Amniotic epithelial cell (primary cell): ENCODE measurements at places on chromosomes 1 and 21.
A peak's percentile ranks its signal among the peaks of the same experiment; 100 is the strongest.

- no peak for DNase-seq
These were observed 177.6 kb upstream of the HMCN1 start for GRCh38 chr1:185556561-185556960.

DNA sequence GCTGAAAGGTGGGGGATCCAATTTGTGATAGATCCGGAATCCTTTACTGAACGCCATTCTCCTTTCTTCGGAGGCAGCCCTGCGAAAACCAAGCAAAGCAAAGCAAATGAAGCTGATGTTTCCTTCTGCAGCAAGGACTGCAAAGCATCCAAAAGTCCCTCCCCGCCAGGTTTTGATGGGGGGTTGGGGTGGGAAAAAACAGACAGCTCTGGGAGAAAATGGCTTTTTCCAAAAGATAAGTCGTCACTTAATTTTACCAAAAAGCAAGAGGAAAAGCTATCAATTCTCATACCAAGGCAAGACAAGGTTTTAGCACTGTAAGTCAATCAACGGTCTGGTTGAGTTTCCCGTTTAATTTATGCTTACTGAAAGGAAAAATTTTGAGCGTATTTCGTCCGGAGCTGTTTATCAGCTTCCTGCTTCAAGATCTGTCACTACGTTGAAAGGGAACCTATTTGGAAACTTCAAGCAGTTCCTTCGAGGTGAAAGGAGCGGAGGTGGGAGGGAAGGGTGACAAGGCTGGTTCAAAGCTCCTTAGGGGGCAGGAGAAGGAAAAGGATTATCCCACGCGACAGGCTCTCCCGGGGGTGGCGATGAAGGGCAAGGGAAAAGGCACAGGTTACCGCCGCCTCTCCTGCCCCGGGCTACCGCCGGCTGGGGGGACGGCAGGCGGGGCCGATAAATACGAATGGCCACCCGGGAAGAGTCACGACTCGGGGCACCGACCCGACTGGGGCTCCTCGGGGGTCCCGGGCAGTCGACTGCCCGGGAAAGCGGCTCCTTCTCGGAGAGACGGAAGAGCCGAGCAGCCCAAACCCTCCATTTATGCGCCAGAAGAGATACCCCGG is 750 bp downstream of the SYNJ1 start:
- DNase-seq = peak; percentile 16

DNA sequence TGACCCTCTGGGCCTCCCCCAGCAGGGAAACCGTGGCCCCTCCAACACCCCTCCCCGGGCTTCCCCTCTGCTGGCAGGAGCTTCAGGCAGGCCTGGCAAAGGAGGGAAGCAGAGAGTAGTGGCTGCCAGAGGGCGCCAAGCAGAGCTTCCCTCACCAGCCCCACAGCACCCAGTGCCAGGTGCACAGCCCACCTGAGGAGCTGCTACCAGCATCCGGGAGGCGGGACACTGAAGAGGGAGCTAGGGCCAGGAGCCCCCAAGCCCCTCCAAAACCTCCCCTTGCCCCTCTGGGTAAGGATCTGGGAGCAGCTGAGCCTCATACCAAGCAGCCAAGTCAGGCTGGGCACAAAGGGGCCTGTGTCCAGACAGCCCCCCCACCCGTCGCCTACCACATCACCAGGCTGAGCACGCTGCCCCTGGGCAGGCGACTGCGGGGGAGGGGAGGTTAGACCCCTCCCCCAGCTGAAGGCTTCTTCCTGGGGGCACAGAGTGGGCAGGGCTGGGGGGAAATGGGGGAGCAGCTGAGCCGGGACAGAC is 19.6 kb downstream of the CCDC24 start:
- DNase-seq = no peak

- peak; percentile 14 for DNase-seq
These were observed 47.1 kb upstream of the DYNLT5 start for GRCh38 chr1:66705110-66705509.

DNA sequence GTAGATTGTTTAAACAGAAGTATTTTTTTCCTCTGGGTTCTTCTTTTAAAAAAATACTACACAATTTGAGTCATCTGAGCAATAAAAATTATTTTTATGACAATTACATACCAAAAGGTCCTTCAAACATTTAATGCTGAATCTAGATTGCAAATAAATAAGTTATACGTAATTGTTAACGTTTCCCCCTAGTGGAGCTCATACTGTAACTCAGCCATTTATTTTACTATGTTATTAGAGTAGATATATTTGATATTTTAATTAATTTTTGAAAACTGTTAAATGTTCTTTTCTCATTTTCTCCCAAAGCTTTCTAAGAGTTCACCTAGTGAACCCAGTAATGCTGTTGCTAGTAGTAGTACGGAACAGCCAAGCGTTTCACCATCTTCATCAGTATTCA is 33.5 kb downstream of the ZMYM1 start:
- DNase-seq = peak; percentile 19

GRCh38 chr21:14542638-14543037 is 3.5 kb downstream of the SAMSN1 start:
- DNase-seq = no peak

DNA sequence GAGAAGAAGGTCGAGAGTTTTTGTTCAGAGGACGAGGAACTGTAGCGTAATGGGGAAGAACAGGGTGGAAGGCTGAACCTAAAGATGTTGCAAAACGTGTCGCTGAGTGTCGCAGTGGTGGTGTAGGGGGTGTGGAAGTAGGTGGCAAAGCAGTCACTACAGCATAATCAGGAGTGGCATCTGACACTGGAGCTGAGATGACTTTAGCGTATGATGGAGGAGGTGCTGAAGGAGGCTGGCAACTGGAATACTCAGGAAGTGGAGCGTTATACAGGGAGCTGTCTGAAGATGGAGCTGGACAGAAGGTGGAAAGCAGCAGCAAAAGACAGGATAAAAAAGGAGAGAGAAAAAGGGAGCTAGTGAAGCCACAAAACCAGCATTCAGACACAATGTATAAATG is 89.9 kb upstream of the LBR start:
- DNase-seq = no peak

DNA sequence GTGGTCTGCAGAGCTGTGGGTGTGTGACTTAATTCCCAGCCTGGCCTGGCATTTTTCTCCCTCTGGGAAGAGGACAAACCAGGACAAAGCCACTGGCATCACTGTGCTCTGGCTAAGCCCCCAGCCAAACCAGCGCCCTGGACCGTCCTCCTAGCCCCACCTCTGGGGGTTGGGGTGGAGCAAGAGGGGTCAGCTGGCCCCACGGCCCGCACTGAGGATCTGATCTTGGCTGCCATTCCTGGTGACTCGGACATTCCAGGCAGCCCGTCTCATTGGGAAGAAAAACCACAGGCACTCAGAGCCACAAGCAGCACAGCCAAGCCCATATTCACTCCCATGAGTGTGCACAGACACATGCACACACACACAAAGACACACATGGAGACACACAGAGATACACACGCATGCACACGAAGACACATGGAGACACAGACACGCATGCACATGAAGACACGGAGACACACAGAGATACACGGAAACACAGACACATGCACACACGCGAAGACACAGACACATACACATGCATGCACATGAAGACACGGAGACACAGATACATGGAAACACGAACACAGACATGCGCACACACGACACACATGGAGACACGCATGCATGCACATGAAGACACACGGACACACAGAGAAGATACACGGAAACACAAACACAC is 2.3 kb upstream of the MXRA8 start:
- DNase-seq = peak; percentile 95

DNA sequence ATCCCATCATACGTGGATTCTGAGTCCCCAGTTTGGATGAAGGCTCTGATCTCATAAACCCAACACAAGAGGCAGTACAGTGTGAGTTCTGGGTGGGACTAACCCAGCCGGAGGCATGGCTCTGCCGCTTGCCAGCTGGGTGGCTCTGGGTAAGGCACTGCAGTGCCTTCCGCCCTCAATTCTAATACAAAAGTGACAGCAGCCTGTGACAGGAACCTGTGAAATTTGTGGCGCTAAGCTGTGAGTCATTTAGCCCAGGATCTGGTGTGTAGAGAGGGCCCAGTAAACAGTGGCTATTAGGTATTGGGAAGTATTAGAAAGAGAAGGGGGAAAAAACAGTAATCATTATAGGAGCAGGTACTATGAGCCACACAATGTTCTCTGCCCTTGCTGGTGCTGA is 23.3 kb downstream of the HSPG2 start:
- DNase-seq = no peak

- DNase-seq = no peak
These were observed 22.4 kb upstream of the MTF2 start for GRCh38 chr1:93056649-93057048.

- peak; percentile 80 for DNase-seq
These were observed 258.1 kb downstream of the SDCCAG8 start for GRCh38 chr1:243513726-243514491.

DNA sequence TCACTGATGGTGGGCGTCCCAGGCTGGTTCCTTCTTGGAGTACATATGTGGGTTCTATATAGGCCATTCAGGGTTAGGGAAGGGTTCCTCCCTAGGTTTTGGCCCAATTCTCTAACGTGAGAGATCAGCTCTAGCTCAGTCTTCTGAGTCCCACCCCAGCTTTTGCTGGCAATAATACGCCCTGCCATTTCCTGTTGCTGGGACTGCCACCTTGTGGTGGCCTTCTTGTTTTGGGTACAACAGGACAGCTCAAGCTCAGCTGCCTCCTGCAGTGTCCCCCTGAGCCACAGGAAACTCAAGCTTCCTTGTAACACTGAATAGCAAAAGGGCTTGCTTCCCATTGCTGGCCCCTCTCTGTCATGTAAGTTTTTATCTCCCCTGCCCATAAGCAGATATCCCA is 77.8 kb downstream of the BACH1 start:
- peak; percentile 8 for DNase-seq

DNA sequence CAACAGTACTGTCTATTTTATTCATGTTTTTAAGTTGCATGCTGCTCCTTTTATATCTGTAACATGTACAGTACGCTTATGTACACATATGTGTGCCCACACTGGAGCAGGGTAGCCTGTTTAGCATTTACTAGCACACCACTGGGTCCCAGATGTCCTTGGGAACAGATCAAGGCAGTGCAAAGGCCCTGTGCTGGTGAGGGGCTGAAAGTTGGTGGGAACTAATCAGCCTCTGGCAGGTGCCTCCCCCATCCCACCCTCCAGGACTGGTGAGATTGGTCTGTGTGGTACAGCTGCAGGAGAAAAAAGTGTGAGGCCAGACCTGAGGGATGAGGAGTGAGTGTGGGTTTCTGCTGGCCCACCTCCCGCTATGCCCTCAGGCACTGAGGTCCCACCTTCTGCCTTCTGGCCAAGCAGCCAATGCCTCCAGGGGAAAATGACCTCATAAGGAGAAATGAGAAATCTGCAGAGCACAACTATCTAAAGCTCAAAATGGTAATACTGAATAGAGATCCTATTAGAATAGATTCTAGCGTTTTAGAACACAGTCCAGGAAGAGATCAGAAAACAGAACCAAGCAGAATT is 58.9 kb downstream of the POFUT2 start:
- DNase-seq = peak; percentile 14

- DNase-seq = no peak
These were observed 68.9 kb upstream of the IVNS1ABP start for GRCh38 chr1:185385991-185386390.

- DNase-seq = no peak
These were observed 33.6 kb upstream of the DENND1B start for GRCh38 chr1:197808880-197809279.

- DNase-seq = no peak
These were observed 6.4 kb upstream of the NBPF11 start for GRCh38 chr1:148158341-148159003.

DNA sequence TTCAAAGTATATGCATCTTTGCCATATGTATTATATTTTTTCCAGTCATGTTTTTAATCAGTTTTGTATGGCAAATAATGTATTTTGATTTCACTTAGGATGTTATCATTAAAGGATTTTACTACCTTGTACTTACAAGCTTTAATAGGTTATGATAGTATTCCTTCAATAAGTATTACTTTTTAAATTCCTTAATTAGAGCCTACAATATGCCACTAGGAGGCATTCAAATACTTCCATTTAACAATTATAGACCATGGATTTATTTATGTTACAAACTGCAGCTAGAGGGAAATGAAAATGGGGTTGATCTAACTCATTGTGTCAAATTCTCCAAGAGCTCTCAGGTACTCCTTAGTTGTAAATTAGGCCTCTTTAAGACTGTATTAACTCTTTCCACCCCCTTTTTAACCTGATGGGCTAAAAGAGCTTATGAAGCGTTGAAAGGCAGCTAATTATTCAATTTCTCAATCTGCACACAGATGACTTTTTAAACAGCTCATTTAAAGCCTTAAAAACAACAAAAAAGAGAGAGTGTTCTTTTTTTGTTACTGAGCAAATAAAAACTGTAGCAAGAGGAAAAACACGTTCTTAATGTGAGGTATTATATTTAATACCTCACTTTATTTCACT is 156.2 kb downstream of the DENND1B start:
- DNase-seq = peak; percentile 21

DNA sequence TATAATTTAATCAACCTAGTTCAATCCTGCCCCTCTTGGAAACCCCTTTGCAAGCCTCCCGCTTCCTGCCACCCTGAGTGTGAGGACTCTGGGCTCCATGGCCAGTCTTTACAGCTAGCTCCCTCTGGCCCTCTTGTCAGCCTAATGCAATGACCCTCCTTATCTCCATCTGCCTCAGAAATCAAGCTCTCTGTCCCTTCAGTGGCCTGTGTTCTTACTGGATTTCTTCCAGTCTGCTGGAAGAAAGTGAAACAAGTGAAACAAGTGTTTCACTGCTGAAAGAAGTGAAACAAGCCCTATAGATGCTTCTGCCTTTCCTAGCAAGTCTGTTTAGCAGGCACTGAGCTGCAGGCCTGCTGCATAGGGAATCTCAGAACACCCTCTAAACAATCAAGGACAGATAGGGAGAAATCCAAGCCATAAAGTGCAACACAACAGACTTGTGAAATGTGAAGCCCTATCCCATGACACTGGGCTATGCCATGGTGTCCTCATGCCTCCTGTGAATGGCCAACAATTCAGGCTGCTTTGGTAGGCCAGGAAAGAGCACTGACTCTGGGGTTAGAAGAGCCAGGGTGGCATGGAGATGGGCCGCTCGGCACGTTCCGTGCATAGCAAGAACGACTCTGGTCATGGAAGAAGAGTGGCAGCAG is 55.9 kb downstream of the FAM163A start:
- DNase-seq = no peak

GRCh38 chr1:168634951-168635532 is 58.6 kb downstream of the XCL1 start:
- no peak for DNase-seq

DNA sequence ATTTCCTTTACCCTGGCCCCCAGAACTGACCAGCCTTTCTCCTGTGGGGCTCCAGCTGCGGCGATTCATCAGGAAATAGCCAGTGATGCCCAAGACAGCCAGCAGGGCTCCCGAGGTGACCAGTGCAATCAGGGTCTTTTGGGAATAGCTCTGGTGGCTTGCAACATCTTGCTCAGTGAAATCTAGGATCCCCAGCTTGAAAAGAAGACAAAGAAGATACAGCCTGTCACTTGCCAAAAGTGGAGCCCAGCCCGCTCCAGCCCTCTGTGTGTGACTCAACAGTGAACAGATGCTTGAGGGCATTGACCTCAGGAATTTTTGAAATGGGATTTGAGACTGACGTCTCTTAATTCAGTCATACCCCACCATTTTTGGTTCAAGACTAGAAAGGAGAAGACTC is 22.3 kb downstream of the CD34 start:
- DNase-seq = no peak
